Posterior cingulate gyrus (tissue), 11 donors: ENCODE measurements at places on chromosomes 1 and 21.

DNA sequence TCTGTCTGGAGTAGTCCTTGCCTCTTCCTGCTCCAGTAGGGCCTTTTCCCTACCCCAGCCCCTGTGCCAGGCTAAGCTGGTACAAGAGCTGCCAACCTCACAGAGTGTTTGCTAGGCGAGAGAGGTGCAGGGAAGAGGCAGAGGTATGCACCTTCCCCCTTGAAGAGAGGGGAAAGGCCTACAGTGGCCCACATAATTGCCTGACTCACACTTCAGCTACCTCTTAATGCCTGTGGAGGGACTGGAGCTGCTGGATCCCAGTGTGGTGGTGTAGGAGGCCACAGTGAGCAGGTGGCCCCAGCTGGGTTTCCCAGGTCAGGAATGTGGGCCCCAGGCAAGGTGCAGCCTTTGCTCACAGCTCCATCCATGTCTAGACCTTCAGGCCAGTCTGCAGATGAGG is 3.3 kb upstream of the CCDC28B start:
- DNase-seq, result no peak

- DNase-seq, result no peak
Observed at GRCh38 chr1:55981010-55981650, 598.2 kb downstream of the PLPP3 start.

DNA sequence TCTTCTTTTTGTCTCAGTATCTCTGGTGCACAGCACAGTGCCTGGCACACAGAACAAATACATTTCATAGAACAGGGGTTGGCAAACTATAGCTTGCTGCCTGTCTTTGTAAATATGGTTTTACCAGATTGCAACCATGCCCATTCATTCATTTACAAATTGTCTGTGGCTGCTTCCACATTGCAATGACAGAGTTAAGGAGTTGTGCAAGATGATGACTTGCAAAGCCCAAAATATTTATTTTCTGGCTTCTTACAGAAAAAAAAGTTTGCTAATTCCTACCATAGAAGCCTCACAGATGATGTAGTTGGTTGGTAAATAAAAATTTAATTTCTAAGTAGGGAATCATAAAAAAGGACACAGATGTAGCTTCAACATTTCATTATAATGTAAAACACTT is 11.2 kb upstream of the HMGB4 start:
- no peak for DNase-seq

DNA sequence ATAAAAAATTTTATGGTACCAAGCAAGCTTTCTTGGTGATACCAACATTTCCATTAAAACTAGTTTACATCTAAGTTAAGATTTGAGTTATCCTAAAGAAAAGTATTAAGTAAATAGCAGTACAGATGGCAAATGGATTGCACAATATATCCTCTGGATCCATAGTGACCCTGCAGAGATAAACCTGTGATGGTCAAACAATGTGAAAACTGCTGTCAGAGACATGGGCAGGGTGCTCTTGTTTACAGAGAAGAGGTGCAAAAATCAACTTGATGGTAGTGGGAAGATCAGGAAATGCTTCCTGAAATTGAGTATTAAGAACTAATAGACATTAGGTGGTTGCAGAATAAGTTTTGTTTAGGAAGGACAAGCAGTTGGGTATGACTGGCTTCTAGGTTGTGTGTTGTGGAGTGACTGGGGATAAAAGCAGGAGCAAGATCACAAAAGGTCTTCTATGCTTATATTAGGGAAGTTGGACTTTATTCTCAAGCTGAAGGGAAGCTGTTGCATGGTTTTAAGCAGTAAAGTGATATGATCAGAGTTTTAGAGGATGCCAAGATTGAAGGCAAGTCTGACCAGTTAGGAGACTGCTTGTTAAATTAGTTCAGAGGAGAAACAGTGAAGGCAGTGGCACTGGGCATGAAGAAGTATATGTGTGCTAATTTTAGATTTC is 9.9 kb downstream of the TTC3 start:
- DNase-seq, result no peak

DNA sequence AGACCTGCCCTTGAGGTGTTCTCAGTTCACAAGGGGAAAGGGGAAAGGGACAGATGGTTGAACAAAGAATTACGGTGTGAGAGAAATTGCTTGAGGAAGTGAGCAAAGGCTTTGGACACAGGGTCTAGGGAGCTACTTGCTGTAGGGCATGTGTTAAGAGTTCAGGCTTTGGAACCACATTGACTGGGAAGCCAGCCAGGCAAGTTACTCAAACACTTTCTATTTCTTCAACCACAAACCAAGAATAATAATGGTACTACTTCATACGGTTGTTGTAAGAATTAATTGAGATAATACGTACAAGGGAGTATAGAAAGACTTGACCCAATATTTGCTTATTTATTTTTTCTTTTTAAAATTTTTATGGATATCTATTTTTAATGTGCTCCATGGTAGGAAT is 26.6 kb downstream of the AK4 start:
- DNase-seq, result no peak

DNA sequence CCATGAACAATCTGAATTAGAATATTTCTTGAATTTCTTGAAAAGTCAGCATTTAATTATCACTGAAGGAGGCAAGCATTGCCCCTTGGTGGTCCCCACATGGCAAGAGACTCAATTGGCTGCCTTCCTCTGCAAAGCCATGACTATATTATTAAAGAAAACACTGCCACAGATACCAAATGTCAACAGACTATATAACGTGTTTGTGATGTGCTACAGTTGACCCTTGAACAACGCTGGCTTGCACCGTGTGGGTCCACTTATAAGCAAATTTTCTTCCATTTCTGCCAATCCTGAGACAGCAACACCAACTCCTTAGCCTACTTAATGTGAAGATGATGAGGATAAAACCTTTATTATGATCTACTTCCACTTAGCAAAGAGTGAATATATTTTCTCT is 66.5 kb downstream of the NRIP1 start:
- DNase-seq, result no peak

DNA sequence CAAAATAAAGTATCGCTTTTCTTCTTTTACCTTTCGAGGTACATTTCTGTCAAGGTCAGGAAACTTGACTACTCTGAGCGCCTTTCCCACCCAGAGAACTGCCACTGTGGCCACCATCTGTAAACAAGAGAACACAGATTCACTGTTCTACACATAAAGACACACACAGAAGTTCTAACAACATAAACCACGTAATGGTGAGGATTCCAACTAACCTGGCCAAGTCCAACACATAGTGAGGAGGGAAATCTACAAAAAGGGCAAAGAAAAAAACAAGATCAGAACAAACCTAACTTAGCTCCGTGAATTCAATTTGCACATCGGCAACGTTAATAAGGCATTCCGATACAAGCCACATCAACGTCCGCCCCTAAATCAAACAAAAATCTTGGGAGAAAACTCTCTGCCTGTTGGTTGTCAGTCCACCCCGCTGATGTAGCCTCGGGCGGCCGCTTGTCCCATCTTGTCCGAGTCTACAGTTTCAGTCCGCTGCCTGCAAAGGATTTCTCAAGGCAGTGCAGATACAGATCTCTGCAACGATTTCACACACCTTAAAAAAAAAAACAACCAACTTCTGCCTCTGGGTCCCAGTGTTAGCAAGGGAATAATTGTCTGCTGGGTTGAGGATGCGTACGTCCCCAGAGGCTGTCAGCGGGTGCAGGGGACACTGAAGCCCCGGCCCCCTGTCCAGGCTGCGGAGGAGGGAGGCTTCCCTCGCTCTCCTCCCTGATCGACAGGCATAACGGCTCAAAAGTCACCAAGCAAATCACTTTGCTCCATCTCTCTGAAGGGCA is 1.0 kb downstream of the SLC35D1 start:
- DNase-seq, result peak; percentile 28

- peak; percentile 71 for DNase-seq
Observed at GRCh38 chr1:5009376-5010065, 355.1 kb downstream of the AJAP1 start.
